ENCODE measurements at places on chromosomes 11 and 22.

GRCh38 chr22:24102366-24103200 is 78.7 kb upstream of the SUSD2 start:
- no peak for DNase-seq

DNA sequence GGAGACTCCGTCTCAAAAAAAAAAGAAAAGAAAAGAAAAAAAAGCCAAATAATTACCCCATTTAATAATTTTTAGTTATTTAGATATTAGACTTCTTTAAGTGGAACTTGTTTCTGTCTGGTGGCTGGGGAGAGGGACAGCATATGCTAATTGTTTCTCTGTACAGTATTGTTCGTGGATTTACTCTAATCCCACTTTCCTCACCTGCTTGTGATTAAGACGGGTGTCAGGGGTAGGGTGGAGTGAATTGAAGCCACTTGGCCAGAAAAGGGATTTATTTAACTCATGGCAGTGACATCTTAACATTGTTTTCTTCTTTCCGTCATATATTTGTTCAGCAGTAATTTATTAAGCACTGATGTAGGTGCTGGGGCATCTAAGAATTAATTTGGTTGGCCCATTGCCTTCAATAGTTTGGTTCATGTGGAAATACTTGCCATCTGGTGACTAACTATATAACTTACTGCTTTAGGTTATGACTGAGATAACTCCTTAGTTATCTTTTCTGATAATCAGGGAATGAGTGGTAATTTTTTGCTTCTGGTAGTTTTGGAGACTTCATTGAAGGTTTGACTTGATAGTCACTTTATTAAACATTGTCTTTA is 4.6 kb downstream of the TNRC6B start:
- DNase-seq = no peak

DNA sequence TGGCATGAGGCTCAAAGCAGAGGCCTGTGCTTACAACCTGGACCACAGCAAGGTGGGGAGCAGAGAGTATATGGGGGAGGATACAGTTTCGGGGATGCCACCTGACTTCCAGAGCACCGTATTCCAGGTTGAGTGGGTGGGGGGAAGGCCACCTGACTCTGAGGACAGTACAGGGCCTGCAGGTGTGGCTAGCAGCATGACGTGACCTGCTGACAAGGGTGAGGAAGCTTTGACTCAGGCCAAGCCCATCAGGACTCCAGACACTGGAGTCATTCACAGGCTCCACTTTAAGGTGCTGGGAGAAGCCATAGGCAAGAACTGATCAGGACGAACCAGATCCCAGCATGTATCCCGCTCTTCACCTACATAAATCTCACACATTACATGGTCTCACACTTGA is 34.6 kb upstream of the CRTAM start:
- DNase-seq = no peak

- no peak for DNase-seq
Measured at GRCh38 chr11:15577519-15577918, 462.8 kb downstream of the INSC start.

DNA sequence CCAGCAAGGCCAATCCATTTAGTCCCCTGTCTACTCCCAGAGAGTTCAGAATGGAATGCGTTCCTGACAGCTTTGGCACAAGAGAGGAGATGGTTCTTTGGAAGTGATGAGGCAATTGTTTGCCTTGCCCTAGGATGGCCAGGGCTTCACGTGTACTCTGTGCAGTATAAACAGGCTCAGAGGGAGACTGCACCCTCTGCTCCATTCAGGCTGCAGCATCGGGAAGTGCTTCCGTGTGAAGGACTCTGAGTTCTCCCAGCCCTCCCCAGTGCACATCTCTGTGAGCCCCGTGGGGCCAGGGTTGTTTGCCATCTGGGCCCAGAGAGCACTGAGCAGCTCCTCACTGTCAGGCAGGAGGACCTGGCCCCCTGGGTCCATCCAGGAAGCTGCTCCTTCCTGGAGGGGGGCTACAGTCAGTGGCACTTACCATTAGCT is 215.3 kb upstream of the TBCEL start:
- no peak for DNase-seq

GRCh38 chr11:116835042-116835772 is 2.2 kb downstream of the APOA1 start:
- no peak for DNase-seq

- no peak for DNase-seq
Measured at GRCh38 chr11:69509846-69510390, 28.5 kb downstream of the LINC01488 start.

DNA sequence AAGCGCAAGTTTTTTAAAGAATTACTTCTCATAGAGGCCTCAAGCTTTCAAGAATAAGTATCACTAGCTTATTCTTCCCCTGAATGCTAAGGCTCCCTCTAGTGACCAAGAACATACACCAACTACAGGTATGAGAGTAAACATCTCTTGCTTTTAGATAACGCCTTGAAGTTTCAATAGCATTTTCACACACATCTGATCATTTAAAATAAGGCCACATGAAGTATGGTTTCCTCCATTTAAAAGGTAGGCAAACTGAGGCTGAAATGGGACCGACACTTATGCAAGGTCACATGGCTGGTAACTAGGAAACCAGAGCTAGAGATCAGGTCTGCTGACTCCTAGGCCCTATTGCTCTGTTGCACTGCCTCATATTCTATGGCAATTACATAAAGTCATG is 66.5 kb downstream of the CCDC34 start:
- DNase-seq = no peak

DNA sequence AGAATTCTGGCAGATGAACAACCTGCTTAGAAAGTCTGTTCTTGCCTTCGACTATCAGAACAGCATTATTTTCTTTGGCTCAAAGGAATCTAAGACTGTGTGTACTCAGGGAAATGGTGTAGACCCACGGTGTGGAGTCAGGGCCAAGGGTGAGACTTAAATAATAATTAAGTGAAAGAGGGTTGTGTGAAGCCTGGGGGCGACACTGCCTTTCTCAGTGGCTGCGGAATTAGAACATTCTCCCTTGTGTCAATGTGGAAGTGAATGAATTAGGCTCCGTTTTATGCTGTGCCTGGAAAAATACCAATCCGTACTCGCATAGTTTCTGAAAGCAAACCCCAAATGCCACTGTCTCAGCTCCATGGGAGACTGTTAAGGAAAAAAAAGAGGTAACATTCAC is 50.7 kb downstream of the NAV2 start:
- DNase-seq = no peak

DNA sequence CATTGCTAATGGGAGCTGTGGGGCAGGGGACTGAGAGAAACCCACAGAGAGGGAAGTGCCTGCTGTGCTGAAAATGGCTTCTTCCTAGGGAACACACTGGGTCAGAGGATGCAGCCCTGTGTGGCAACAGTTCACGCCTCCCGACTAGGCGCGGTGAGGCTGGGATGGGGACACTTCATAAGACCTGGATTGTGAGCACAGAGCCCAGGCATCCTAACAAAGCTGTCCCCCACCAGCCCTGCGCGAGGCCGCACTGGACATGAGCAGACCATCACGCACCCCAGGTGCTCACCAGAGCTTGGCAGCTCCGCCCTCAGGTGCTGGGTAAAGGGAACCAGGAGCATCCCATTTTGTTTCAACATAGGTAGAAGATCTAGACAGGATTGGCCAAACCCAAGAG is 1.8 kb upstream of the KRTAP5-4 start:
- no peak for DNase-seq

- no peak for DNase-seq
Measured at GRCh38 chr11:443542-444199, 1.9 kb upstream of the ANO9 start.

DNA sequence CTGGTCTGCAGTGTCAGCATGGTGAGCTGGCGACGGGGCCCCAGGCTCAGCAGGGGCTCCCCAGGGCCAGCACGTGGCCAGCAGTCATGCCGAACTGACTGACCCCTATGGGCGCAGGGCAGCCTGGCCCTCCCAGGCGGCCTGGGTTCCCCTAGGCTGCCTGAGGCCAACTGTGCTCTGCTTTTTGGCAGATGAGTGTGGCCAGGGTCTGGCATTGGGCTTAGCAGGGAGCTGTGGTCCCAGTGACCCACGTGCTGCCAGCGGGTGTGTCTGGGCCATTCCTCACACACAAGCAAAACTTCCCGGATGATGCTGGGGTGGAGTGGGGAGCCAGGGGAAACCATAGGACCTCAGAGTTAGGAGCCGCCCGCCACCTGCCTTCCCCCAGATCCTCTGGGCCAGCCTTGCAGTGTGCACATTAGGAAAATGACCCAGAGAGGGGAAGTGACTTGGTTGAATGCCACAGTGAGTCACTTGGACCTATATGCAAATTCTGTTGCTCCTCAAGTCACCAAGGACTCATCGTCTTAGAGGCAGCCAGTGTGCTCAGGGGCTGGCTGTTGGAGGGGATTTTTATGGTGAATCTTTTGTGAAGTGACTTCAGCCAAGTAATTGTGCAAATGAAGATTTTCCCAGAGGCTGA is 6.5 kb downstream of the ADORA2A start:
- no peak for DNase-seq

DNA sequence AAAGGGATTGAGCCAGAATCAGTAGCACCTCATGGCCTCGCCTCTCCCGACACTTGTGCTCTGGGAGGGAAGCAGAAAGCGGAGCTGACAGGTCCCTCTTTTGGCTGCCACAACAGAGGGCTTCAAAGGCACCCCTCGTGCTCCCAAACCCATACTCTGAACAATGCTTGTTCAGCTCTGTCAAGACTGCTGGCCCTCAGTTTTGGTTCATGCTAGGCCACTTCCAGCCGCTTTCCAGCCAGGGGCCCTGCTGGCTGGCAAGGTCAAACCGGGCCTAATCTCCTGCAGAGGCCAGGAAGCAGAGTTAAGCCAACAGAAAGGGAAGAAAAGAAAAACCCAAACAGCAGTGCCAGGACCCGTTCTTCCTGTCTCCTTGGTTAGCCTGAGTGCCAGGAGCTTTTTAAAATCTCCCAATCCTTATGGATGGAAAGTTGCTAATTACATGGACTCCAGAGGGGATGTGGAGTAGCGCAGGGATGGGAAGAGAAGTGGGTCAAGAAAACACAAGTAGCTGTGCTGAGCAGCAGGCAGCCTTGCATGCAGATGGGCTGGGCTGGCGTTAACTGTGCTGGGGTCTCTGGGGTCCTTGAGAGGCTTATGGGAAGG is 150.6 kb downstream of the GRIK4 start:
- DNase-seq = no peak

DNA sequence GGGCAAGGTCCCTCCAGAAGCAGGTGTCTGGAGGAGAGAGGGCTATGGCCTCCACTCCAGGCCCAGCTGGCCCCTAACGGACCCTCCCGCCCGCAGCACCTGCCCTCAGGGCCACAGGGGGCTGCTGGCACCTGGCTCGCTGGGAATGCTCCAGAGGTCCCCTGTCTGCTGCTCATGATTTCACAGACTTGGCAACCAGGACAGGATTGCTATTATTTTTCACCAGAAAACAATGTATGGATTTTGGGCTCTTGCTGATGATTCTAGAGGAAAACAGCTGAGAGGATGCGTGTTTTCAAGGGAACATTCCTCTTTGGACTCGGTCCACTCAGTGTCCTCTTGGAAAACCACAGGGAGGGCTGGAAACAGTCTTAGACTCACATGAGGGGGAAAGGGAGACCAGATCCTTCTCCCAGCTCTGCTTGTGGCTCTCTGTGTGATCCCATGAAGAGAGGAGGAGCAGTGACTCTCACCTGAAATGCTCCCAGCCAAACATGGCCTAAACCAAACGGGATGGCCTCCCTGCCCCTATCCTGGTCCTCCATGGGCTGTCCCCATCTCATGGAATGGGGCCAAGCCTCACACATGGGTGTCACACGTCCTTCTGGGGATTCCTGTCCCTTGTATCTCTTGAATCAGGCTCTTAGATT is 15.8 kb downstream of the MYEOV start:
- DNase-seq = no peak

DNA sequence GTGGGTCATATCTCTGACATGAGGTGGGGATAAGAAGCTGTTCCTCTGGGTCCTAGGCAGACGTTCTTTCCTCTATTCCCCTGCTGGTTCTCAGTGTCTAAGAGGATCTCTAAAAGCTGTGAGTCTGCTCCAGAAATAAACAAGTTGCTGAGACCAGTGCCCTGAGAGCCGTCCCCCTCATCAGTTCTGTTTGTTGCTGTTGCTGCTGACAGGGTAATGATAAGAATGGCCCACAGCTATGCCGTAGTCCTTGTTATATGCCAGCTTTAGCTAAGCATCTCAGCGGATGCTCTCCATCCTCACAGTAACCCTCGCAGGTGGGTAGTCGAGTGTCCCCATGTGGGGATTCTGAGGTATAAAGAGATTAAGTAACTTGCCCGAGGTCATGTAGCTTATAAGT is 23.5 kb upstream of the ST14 start:
- DNase-seq = no peak

GRCh38 chr11:34449013-34449412 is 10.3 kb downstream of the CAT start:
- DNase-seq = no peak

GRCh38 chr11:21295508-21295907 is 626.1 kb downstream of the NELL1 start:
- no peak for DNase-seq

DNA sequence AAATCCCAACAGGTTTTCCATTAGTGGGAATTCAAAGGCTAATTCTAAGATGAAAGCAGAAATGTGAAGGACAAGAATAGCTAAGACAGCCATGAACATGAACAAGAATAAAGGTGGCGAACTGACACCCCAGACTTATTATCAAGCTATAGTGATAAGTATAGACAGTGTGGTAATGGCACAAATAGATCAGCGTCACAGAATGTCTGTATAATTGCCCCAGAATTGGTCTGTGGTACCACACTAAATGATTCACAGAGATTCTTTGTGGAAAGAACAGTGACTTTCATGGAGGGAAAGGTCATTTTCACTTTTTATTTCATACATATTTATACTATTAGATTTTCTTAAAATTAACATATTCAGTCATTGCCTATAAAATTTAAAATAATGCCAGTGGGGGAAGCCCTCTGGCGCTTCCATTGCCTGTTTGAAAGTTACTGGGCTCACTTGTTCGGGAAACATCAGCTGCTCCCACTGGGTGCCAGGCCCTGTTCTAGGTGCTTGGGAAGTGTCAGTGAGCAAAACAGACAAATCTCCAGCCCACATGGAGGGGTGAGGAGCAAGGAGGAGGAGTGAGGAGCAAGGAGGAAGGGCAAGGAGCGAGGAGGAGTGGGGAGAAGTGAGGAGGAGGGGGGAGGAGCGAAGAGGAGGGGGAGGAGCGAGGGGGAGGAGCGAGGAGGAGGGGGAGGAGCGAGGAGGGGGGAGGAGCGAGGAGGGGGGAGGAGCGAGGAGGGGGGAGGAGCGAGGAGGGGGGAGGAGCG is 11.3 kb upstream of the NLRP6 start:
- peak; percentile 33 for DNase-seq

- no peak for DNase-seq
Measured at GRCh38 chr11:7449841-7450214, 35.5 kb upstream of the OLFML1 start.

DNA sequence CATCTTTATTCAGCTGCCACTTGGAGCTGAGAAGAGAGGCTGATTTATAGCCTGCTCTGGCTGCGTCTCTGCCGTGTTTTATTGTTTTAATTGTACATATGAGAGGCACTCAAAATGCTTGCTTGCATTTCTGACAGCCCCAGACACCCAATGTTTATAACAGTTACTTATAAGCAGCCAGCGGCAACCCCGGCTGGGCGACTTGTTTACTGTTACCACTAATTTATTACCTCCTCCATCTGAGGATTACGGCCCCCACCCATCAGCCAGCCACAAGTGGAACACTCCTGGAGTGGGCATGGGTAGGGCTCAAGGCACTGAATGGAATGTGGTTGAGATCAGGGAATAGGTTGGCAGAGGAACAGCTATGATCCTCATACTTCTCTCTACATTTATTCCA is 61.2 kb downstream of the CLPB start:
- DNase-seq = no peak

All from activated CD4-positive, alpha-beta T cell treated with anti-CD3 and anti-CD28 coated beads, Interleukin-2, amount 10 ng/mL, durations not matched to agents 7 days and 5 days (primary cell).